Suprapubic skin (tissue), 4 donors: ENCODE measurements at places on chromosomes 5 and 9.

DNA sequence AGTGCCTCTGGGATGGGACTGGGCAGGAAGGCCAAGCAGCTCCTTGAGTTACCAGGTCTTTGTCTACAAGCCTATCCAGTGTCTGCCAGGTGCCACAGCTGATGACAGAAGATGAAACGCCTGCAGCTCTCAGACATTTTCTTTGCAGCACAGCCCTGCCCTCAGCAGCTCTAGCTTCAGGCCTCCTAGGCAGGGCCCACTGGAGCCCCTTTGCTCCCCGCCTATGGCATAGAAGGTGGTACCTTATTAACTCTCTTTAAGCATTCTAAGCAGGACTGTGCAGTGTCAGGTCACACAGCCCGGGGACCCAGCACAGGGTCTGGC lies 1.3 kb upstream of the SKP1 start:
- H3K27ac ChIP-seq: peak overlapping the region; percentile 100
- peaks cover 34% of the 10 kb centered on the region for H3K4me1 ChIP-seq
- no peaks in the 10 kb centered on the region for H3K27me3 ChIP-seq

- no peak overlapping the region for H3K4me3 ChIP-seq
- H3K36me3 ChIP-seq: no peaks in the 10 kb centered on the region
- DNase-seq: peak; percentile 80
- peaks cover 62% of the 10 kb centered on the region for H3K4me1 ChIP-seq
- H3K27me3 ChIP-seq: no peaks in the 10 kb centered on the region
Observed at GRCh38 chr9:129317179-129318011, 139.3 kb upstream of the IER5L start.

- no peaks in the 10 kb centered on the region for H3K36me3 ChIP-seq
- H3K27me3 ChIP-seq: no peaks in the 10 kb centered on the region
- peaks cover 36% of the 10 kb centered on the region for H3K4me1 ChIP-seq
- no peak overlapping the region for H3K27ac ChIP-seq
- DNase-seq: no peak
Observed at GRCh38 chr5:138603249-138603920, 28.2 kb upstream of the HSPA9 start.

DNA sequence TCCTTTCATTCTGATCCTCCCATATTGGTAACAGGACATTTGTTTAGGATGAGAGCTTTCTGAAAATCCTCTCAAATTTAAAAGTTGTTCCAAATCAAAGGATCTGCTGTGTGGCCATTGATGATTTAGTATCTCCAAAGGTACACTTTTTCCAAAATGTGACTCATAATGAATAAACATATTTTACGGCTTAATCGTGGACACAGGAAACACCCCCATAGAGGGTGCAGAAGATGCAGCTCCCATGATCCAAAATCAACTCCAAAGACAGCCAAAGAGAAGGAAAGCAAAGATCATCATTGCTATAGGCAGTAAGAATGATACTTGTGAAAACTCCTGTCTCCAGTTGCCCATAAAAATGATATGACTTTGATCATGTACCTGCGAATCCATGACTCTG lies 239.7 kb downstream of the PIK3R1 start:
- peaks cover 17% of the 10 kb centered on the region for H3K4me1 ChIP-seq
- H3K36me3 ChIP-seq: no peaks in the 10 kb centered on the region
- H3K27ac ChIP-seq: no peak overlapping the region

DNA sequence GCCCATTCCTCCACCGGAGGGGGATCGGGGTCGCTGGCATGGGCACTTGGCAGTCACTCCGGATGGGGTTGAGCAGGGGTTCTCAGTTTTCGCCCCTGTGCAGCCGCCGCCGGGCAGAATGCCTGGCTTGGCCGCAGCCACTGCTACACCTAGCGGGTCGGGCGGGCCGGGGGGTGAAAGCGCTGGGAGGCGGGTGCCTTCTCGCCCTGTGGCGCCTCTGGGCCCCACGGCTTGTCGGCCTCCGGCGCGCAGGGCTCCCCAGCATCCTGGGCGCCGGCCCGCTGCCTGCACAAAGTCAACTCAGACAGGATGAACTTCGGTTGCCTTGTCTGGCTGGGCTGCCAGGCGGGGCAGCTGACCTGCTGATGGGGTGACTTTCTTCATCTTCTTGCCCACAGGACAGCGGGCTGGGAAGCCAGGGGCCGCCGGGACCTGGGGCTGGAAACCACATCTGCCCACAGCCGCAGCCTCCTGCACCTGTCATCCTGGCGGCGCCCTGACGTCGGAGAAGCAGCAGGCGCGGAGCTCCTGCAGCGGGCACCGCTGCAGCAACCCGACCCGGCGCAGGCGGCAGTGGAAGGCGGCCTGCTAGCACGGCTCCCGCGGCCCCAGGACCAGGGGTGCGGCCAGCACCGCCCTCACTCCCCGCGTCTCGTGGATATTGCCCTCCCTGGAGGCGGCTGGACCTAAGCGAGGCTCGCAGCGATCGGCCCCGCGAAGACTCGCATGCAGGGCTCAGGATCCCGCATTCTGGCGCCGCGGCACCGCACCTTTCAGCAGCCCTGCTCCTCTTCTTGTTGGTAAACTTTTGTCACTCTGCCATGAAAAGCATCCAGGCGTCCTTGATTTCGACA lies 1.3 kb upstream of the ANKRD18A start:
- peak overlapping the region; percentile 51 for H3K4me3 ChIP-seq
- H3K4me1 ChIP-seq: peaks cover 31% of the 10 kb centered on the region
- no peak for DNase-seq
- H3K36me3 ChIP-seq: no peaks in the 10 kb centered on the region

DNA sequence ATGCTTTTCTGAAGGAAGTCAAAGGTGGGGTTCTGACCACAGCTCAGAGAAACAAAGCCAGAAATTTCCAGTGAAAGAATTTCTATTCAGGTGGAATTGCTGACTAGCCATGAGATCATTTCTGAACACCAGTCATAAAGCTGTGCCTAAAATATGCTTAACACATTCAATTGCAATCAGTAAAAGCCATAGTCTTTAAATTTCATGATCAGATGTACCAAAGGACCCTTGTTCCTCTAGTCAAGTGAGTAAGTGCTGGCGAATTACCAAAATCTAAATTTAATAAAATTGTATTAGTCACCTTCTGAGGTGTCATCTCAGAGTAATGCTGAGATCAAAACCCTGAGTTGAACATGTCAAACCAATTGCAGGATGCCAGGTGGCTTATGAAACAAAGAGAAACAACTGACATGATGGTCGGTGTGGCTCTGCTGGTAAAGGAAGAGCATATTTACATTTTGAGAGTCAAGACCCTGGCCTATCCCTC lies 334.2 kb upstream of the CCNH start:
- no peak overlapping the region for H3K4me3 ChIP-seq
- no peak for DNase-seq
- H3K27ac ChIP-seq: no peak overlapping the region
- no peaks in the 10 kb centered on the region for H3K27me3 ChIP-seq
- no peaks in the 10 kb centered on the region for H3K36me3 ChIP-seq

DNA sequence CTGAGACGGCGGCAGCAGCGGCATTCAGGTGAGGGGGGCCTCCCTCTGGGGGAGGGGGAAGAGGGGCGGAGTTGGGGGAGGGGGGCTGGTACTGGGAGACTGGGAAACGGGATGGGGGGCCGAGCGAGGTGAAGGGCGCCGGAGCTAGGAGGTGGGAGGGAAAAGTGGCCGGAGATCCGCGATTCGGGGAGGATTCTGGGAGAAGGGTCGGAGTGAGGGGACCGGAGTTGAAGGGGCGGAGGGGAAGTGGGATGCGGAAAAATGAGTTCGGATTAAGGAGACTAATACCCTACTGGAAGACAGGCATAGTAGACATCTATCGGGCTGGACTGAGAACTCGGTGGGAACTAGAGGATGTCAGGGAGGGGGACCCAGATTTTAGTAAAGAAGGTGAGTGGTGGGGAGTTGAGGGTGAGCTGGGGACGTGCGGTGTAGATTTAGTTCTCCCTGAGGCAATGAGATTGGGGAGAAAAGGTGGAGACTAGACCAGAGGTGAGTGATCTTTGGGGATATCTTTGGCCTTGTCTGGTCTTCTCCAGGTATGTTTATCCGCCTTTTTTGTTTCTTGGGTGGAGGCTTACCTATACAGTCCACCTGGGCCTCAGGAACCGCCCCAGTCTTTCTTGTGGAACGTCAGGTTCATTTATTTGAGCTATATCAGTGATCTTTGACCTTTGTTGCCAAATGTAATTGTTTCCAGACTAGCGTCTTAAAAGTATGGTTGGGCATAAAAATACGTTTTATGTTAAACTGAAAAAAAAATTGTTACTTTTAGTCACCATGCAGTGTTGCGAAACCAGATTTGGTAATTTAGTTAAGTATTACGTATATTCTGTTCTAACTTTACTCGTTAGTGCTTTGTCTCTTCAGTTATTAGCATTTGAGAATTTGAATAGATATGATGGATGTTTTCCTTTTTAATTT lies 632 bp downstream of the UBAP1 start:
- H3K4me1 ChIP-seq: peaks cover 25% of the 10 kb centered on the region
- H3K27ac ChIP-seq: peak overlapping the region; percentile 97
- peaks cover 4% of the 10 kb centered on the region for H3K36me3 ChIP-seq
- H3K4me3 ChIP-seq: peak overlapping the region; percentile 87
- H3K27me3 ChIP-seq: no peaks in the 10 kb centered on the region

DNA sequence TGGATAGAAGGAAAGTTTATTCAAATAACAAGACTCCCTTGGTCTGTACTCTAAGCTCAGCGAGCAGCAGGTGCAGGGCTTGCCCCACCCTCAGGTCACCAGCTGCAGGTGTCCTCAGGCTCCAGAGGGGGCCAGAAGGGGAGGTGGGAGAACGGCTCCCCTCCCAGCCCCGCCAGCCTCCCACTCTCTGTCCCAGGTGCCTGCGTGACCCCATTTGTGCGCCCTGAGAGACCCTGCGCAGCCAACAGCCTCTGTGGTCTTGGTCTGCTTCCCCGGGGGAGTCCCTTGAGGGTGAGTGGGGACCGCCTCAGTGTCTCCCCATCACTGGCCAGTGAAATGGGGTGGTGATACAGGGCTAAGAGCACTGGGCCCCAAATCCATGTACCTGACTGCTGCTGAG lies 62.3 kb upstream of the STXBP1 start:
- no peak overlapping the region for H3K27ac ChIP-seq
- H3K4me1 ChIP-seq: peaks cover 64% of the 10 kb centered on the region
- H3K36me3 ChIP-seq: no peaks in the 10 kb centered on the region
- no peak overlapping the region for H3K4me3 ChIP-seq

- no peaks in the 10 kb centered on the region for H3K27me3 ChIP-seq
- H3K36me3 ChIP-seq: no peaks in the 10 kb centered on the region
- no peak for DNase-seq
- H3K4me1 ChIP-seq: peaks cover 16% of the 10 kb centered on the region
- H3K4me3 ChIP-seq: no peak overlapping the region
Observed at GRCh38 chr9:87505869-87506678, 8.4 kb downstream of the DAPK1 start.

- no peaks in the 10 kb centered on the region for H3K27me3 ChIP-seq
- no peak overlapping the region for H3K4me3 ChIP-seq
- no peaks in the 10 kb centered on the region for H3K36me3 ChIP-seq
- DNase-seq: no peak
- H3K27ac ChIP-seq: no peak overlapping the region
- H3K4me1 ChIP-seq: no peaks in the 10 kb centered on the region
Observed at GRCh38 chr5:170448221-170448620, 55.6 kb upstream of the KCNIP1 start.
